ENCODE measurements at places on chromosomes 2 and 18.
A peak's percentile ranks its signal among the peaks of the same experiment; 100 is the strongest.

- no peak for DNase-seq
Observed at GRCh38 chr2:60335533-60336237, 217.8 kb downstream of the BCL11A start.

DNA sequence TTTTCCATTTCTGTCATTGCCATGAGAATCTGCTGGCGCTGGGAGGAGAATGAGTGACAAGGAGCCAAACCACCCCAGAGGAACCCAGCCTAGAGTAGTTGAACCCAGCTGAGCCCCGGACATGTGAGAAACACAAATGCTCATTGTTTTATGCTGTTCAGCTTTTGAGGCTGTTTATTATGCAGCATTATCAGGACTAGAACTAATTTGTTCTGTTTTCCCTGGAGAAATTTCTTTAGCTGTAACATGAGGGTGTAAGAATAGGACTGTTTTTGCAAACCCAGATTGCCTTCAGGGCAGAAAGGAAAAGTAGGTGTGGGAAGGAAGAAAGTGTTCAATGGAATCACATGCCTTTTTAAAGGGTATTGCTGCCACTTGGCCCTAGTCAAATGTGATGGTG lies 28.5 kb upstream of the DOCK10 start:
- DNase-seq, result no peak

GRCh38 chr2:238955648-238956531 lies 108.0 kb downstream of the TWIST2 start:
- no peak for DNase-seq

GRCh38 chr2:30772021-30772705 lies 35.1 kb downstream of the CAPN13 start:
- no peak for DNase-seq

DNA sequence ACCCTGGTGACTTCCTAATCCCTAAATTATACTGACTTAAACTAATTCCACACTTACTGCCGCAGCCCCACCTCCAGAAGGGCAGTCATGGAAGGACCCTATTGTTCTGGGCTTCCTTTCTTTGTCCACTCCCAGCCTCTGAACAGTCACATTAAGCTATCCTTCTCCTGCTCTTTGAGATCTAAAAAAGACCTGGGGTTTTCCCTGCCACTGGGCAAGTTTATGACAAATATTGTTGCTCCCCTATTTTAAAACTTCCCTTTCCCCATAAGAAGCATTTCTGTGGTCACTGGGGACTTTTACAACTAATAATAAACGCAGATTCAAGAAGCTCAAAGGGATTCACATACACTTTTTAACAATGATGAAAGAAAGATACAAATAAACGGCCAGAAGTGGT lies 47.2 kb upstream of the XPO1 start:
- DNase-seq, result no peak

DNA sequence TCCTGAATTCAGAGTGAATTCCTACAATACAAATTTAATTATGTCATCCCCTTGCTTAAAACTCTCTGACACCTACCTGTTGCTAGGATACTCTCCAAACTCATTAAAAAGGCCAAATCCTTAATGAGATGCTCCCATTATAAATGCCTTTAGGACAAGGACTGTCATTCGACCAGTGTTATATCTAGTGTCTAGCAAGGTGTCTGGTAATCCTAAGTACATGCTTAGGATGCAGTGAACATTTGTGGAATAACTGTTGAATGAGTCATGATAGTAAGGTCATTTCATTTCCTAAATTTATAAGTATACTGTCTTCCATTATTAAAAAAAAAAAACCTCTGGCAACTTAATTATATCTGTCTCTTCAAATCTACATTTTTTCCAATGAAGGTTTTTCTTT lies 588.9 kb upstream of the NRXN1 start:
- no peak for DNase-seq

DNA sequence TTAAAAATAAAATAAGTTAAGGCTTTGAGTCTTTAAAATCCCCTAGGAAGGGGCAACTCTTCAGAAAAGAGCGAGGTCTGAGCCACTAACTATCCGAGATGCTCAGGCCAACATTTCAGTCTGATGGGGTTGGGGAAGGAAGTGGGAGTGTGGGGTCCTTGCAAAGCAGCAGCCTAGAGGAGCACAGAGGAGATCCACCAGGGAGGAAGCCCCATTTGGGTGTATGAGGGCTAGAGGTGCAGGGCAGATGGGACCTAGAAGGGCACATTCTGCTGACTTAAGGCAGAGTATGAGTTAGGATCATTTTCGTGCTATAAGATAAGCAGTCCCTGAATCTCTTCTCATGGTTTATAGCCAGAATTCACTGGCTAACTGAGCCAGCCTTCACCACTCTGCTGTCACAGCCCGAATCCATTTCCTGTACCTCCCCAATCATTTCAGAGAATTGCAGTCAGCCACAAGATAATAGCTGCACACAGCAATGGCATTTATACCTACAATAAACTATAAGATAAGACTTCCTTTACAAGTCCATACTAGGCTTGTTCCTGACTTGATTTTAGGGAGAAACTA lies 37.0 kb downstream of the MRPL30 start:
- no peak for DNase-seq

GRCh38 chr2:146305164-146305563 lies 1539.7 kb upstream of the ACVR2A start:
- no peak for DNase-seq

- DNase-seq, result no peak
Observed at GRCh38 chr18:77023102-77023782, 109.3 kb downstream of the MBP start.

DNA sequence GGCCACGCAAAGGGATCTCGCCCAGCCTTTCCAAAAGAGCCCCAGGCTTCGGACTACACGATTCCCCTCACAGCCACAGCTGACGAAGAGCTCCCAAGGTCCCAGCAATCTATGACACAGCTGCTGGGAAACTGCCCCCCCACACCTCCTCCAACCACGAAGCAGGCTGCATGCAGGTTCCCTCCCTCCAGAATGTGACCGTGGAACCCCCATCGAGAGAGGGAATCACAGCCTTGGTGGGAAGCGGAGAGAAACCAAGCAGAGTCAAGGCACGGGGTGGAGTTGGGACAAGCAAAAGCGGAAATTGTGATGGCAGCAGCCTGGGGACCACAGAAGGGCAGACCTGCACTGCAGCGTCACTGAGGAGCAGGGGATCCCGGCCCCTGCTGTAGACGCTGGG lies 50.3 kb downstream of the KCNF1 start:
- DNase-seq, result no peak

GRCh38 chr2:155218292-155218924 lies 519.9 kb downstream of the KCNJ3 start:
- no peak for DNase-seq

DNA sequence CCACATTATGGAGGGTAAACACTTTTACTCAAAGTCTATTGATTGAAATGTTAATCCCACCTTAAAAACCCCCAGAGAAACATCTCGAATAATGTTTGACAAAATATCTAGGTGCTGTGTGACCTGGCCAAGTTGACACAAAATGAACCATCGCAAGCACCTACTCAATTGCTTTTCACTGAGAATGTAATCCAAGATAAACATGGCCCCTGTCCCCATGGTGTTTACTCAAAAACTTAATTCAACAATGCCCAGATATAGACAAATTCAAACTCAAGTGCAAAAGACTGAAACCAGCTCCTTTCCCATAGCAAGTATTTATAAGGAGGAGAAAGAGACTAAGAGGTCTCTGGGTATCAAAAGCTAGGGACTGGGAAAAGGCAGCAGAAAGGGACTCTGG lies 15.0 kb upstream of the ACMSD start:
- no peak for DNase-seq

GRCh38 chr18:2171840-2172625 lies 399.3 kb downstream of the METTL4 start:
- no peak for DNase-seq

GRCh38 chr2:170375192-170375591 lies 197.2 kb downstream of the MYO3B start:
- no peak for DNase-seq

DNA sequence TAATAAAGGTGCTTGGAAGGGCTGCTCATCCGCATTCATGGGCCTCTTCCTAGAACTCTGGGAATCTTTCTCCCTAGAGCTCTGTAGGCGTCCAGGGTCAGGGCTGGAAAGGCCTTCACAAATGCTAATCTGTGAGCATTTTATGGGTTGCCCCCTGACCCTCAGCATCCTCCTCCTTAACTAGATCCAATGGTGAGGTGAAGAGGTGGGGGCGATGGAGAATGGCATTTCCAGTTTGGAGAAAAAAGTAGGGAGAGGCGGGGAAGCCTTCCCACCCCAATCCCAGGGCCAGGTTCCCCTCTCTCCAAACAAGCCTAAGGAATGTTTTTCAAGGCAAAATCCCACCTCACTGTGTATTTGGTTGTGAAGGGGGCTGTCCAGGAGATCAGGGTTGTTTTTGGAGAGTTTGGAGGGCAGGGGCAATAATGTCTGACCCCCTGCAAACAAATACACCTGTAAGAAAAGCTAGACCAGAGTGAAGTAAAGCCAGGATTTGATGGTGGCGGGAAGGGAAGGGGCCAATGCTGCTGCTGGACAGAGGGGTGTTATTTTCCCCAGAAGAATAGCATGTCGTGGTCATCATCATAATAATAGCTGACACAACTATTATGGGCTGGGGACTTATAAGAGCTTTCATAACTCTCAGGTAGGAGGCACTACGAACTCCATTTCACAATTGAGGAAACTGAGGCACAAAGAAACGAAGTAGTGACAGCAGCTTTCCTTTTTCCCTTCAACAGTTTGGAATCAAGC lies 1.4 kb upstream of the MYCN start:
- DNase-seq, result no peak

DNA sequence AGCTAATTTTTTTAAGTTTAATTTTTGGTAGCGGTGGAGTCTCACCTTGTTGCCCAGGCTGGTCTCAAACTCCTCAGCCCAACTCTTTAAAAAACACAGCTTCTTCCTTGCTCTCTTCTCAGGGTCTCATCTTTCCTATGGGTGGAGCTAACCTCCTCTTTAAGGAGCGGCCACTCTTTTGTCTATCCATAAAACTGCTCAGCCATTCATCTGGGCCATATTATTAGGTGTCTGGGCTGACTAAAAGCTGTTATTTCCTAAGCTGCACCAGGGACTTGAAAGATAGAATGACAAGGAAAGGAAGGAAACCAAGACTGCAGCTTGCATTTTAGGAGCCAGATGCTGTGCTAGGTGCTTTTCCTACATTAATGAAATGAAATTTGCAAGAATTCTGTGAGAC lies 35.8 kb upstream of the THOC1 start:
- no peak for DNase-seq

DNA sequence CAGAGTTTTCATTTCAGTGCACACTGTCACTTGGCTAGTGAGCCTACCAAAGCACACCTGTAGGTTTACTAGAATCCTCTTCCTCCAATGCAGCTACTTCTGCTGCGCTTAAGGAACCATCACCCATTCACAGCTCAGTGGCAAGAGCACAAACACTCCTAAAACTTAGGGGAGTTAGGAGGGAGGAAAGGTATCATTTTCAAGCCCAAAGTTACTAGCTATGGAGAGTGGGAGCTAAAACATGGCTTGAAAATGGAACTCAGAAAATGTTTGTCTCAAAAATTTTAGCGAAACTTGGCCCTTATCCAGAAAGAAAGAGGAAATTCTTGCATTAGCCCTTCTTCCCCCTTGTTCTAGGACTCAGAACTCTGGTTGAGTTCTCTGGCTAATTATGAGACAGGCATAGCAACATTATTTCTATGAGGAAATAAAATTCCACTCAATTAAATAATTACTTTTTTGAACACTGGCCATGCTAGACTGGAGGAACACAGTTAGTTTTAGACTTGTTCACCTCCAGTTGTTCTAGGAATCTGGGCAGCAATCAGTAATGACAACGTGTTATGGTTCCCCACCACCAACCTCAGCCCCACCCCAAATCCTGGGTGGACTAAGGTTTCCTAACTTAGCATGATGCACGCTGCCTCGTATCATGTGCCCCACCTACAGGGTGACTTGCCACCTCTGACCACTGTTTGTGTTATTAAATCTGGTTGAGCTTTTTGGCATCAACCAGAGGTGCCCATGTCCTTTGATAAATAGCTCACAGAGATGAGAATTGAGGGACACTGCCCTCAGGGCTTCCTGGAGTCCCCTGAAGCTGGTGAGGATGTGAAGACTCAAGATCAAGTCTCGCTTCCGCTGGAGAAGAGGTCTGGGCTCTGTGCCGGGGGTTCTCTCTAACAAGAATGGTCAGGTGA lies 32.8 kb downstream of the LPIN2 start:
- DNase-seq, result peak; percentile 27

DNA sequence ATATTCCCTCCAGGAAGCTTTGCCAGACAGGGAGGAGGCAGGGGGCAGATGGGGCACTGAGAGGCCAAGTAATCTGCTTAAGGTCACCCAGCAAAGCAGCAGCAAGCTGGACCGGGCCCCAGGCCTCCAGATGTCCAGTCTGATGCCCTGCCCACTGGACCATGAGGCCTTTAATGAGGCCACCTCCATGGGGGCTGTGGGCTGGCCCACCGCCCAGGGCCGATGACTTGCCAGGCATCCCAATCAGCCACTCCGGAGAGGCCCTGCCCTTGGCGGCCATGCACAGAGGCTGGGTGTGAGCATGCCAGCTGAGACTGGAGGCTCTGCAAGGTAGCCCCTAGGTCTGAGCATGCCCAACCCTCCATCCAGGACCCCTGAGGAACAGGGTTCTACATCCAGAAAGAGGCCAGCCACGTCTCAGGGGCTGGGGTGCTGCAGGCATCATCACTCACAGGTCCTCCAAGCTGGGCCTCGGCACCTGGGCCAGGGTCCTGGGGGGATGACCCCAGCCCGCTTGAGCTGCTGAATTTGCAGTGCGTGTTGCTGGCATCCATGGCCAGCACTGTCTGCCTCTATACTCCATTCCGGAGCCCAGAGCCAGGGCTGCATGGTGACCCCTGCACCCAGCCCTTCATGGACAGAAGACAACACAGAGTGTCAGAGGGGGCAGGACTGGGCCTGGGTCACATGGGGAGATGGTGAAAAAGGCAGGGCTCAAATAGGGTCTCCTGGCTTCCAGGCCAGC lies 164.2 kb downstream of the INHBB start:
- DNase-seq, result no peak

DNA sequence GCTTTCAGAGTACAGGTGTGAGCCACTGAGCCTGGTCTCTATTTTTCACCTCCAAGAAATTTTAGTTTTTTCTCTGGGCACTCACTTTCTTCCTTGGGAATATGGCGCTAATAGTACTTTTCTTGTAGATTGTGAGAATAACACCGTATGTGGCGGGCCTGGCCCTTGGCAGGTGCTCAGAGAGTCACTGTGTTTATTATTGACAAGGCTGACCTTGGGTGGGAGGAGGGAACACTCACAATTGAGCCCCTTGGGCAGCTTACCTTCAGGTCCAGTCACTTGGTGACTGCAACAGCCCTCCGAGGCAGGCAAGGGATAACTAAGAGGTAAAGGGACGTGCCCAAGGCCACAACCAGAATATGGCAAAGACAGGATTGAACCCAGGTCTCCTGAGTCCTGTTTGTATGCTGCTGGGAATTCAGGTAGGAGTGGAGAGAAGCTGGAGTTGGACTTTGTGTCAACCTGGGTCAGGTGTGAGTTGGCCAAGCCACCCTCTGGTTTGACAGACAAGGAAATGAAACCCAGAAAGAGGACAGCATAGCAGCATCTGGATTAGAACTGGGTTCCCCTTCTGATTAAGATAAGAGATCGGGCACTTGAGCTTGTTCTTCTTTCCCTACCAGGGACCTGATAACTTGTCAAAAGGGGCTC lies 2.8 kb upstream of the STK25 start:
- DNase-seq, result no peak
